Stimulated activated CD4-positive, alpha-beta T cell treated with anti-CD3 and anti-CD28 coated beads, Interleukin-12 subunit alpha, Interleukin-12 subunit beta, amount 100 ng/mL, for 48 hours (primary cell): ENCODE measurements at places on chromosomes 6 and 20.

DNA sequence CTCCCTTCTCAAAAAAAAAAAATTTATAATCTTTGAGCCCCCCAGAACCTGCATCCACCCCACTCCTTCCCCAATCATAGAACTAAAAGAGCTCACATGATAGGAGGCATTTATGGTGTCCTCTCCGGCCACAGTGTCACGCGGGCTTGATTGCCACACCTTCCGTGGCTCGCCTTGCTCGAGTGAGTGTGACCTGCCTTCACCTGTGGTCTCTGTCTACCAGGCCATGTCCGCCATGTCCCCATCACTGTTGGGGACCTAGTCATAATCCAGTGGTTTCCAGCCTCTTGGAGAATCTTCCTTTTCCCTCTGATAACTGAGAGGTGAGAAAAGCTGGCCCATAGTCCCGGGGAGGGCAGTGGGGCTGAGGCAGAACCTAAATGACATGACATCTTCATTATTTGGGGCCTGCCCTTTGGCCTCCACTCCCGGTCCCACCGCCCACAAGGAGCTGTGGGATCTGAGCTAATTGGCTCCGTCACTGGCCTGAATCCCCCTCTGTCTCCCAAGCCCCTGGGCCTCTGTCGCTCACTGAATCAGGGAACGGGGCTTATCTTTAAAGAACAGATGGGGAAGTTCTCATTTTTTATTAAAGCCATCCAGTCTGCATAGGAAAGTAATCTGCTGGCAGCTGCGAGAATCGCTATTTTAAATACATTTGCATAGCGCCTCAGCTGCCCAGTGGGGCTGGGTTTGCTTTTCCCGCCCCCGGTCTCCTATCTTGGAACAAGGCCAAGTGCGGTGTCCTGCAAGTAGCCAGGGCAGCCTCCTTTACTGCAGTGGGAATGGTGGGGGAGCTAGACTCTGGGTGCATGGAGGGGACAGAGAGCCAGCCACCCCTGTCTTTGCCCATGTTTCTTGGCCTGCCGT lies 197.6 kb upstream of the PMEPA1 start:
- no peak for DNase-seq

- DNase-seq: no peak
Observed at GRCh38 chr20:34952671-34953070, 2.9 kb downstream of the GSS start.

DNA sequence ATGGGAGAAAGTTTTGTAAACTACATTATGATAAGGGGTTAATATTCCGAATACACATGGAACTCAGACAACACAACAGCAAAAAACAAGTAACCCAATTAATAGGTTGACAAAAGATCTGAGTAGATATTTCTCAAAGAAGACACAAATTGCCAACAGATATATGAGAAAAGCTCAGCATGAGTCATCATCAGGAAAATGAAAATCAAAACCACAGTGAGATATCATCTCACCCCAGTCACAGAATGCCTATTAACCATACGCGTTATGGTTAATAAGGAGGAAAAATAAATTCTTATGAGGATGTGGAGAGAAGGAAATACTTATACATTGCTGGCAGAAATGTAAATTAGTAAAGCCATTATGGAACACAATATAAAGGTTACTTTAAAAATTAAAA lies 695.0 kb downstream of the COL12A1 start:
- DNase-seq: no peak

DNA sequence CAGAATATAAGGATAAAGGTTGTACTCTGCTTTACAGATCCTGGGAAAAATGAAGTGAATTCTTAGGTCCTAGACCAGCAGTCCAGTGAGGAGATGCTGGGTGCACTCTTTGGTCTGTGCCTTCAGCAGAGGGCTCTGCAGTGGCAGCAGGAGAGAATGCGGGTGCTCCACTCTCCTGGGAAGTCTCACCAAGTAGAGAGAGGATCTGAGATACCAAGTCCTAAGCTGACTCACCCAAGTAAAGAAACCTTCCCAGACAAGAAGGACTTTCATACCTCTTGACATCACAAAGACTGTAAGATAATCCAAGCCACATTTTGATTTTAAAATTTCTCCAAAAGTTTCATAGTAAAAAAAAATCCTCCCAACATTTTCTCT lies 116.9 kb upstream of the EMILIN3 start:
- no peak for DNase-seq

- no peak for DNase-seq
Observed at GRCh38 chr20:6265204-6265904, 142.5 kb upstream of the FERMT1 start.

DNA sequence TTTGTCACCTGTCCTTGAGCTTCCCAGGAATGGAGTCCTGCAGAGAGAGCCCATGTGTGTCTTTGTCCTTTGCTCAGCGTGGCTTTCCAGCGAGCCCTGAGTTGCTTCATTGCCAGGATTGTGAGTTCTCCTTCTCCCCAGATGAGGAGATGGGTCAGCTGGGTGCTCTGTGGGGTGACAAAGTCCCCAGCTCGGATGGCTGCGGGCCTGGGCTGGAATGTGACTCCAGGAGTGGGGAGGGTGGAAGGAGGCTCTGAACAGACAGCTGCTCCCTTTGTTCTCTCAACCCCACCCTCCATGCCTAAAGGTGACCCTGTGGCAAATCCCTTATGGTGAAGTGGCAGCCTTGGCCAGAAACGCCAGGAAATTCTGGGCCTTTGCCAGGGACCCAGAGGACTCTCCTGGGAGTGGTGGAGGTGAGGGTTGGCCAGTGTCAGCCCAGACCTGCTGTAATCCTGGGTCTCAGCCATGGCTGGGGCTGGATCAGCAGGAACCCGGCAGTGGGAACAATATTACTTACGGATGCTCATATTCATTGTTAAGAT lies 44.4 kb upstream of the CST5 start:
- no peak for DNase-seq

DNA sequence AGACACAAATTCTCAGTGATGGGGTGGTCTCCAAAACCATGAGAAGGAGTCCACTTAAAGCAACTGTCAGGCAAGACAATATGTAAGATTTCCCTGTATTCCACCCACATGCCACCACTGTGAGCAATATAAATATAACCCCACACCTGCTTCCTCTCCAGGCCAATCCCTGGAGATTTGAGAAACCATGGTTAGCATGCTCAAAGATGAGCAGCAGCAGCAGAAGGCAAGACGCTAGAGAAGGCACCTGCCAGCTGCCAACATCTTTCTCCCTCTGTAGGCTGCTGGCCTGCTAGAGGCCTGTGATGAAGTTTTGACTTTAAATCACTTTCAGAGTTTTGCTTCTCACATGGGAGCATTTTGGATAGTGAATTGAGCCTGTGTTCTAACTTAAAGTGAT lies 7.9 kb upstream of the SOD2 start:
- no peak for DNase-seq

DNA sequence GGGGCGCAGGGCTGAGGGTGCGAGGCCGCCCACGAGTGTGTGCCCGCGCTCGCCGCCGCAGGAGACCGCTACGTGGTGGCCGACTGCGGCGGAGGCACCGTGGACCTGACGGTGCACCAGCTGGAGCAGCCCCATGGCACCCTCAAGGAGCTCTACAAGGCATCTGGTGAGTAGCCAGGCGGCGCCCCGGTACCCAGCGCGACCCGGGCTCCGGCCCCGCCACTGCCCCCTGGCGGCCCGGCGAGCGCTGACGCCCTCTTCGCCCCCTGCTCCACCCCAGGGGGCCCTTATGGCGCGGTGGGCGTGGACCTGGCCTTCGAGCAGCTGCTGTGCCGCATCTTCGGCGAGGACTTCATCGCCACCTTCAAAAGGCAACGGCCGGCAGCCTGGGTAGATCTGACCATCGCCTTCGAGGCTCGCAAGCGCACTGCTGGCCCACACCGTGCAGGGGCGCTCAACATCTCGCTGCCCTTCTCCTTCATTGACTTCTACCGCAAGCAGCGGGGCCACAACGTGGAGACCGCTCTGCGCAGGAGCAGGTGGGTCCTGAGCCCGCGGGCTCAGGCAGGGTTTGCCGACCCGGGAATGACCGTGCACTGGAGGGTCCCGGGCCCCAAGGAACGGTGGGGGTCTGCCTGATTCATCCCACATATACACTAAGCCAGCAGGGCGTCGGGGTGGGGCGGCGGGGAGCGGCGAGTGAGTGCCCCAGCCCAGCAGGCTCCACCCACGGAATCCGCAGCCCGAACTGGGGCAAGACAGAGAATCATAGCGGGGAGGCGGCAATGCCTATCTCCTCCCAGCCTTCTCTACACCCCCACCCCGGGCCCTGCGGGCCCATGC lies 17.4 kb downstream of the HSPA12B start:
- DNase-seq: no peak

- DNase-seq: no peak
Observed at GRCh38 chr20:41138475-41139226, 1.3 kb downstream of the PLCG1 start.
